ENCODE measurements at places on chromosomes 1 and 21.

GRCh38 chr21:25904044-25904695 is 169.4 kb downstream of the GABPA start:
- no peak for DNase-seq
- no peak overlapping the region for H3K27ac ChIP-seq
- H3K4me1 ChIP-seq, result no peaks in the 10 kb centered on the region
- no peak overlapping the region for H3K4me3 ChIP-seq
- no peaks in the 10 kb centered on the region for H3K27me3 ChIP-seq
- no peaks in the 10 kb centered on the region for H3K36me3 ChIP-seq

- no peak for DNase-seq
- no peak overlapping the region for H3K4me3 ChIP-seq
- H3K36me3 ChIP-seq, result no peaks in the 10 kb centered on the region
- H3K4me1 ChIP-seq, result no peaks in the 10 kb centered on the region
Measured at GRCh38 chr1:73980324-73981040, 217.5 kb downstream of the LRRIQ3 start.

DNA sequence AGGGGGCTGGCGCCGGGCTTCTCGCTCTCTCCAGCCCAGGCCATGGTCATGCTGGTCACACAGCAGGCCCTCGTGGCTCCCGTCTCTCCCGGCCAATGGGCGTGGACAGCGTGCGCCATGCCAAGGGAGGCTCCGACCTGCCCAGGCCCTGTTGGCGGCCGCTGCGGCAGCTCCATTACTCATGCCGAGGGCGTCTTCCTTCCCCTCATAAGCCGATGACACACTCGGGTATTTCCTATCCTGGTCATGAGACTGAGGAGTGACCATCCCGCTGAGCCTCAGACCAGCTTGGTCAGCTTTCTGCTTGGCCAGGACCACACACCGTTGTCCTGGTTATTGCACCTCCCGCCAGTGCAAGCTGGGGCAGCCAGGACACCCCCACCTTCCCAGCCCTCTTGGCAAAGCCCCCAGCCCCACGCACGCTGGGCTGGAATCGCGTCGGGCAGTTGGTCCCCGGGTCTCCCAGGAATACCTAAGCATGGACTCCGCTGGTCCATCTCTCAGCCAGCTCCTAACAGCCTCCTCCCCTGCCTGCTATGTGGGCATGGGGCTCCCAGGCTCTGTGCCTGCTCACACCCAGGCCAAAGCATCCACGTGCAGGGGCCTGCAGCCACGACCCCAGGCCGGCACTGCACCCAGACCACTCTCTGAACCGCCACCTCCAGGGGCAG is 49.8 kb downstream of the ARHGEF16 start:
- no peak for DNase-seq
- H3K36me3 ChIP-seq, result peaks cover 20% of the 10 kb centered on the region
- H3K4me1 ChIP-seq, result no peaks in the 10 kb centered on the region
- no peak overlapping the region for H3K4me3 ChIP-seq

DNA sequence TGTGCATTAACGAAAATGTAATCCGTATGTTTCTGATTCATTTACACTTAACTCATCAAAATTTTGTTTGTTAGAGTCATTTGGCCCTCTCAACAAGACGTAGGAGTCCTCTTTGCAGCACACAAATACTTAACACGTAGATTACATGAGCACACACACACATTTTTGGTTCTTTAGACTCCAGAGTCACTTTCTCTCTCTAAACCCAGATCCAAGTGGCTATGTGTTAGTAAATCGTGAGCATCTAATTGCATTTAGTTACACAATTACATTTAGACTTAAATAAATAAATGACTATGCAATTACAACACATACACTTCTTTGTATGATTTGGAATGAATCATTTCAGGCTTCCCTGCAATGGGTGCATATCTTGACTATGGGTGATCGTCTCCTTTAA is 109.0 kb upstream of the GREM2 start:
- H3K27ac ChIP-seq, result no peak overlapping the region
- H3K4me1 ChIP-seq, result no peaks in the 10 kb centered on the region
- DNase-seq, result no peak
- no peak overlapping the region for H3K4me3 ChIP-seq
- H3K36me3 ChIP-seq, result no peaks in the 10 kb centered on the region

DNA sequence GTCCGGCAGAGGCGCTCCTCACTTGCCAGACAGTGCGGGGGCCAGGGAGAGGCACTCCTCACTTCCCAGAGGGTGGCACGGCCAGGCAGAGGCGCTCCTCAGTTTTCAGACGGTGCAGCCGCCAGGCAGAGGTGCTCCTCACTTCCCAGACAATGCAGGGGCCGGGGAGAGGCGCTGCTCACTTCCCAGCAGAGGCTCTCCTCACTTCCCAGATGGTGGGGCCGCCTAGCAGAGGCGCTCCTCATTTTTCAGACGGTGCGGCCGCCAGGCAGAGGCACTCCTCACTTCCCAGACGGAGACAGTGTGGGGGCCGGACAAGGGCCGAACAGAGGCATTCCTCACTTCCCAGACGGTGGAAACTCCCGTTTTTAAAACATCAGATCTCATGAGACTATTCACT is 238.4 kb upstream of the CACYBP start:
- no peaks in the 10 kb centered on the region for H3K4me1 ChIP-seq
- H3K27ac ChIP-seq, result no peak overlapping the region
- no peak for DNase-seq
- H3K36me3 ChIP-seq, result no peaks in the 10 kb centered on the region

DNA sequence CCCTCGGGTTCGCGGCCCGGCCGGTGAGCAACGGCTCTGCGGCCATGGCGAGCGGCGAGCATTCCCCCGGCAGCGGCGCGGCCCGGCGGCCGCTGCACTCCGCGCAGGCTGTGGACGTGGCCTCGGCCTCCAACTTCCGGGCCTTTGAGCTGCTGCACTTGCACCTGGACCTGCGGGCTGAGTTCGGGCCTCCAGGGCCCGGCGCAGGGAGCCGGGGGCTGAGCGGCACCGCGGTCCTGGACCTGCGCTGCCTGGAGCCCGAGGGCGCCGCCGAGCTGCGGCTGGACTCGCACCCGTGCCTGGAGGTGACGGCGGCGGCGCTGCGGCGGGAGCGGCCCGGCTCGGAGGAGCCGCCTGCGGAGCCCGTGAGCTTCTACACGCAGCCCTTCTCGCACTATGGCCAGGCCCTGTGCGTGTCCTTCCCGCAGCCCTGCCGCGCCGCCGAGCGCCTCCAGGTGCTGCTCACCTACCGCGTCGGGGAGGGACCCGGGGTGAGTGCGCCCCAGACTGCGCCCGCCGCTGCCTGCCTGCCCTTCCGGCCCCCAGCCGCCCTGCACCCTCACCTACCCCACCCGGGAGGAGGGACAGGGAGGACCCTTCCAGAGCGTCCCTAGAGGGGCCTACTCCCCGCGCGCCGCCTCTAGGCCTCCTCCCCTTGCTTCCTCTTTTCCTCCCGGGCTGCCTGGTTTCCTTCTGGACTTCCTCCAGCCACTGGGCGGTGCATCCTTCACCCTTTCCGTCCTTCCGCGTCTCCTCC is at the start of gene RNPEP:
Gene RNPEP (plus strand): TSS at position 26 of the 757 bp plus-strand sequence. CDS start 19 bp downstream, at position 45.
- DNase-seq, result peak; percentile 38
- no peaks in the 10 kb centered on the region for H3K27me3 ChIP-seq
- H3K27ac ChIP-seq, result peak within 1 kb of the TSS; percentile 70
- H3K4me1 ChIP-seq, result peaks cover 5% of the 10 kb centered on the region

DNA sequence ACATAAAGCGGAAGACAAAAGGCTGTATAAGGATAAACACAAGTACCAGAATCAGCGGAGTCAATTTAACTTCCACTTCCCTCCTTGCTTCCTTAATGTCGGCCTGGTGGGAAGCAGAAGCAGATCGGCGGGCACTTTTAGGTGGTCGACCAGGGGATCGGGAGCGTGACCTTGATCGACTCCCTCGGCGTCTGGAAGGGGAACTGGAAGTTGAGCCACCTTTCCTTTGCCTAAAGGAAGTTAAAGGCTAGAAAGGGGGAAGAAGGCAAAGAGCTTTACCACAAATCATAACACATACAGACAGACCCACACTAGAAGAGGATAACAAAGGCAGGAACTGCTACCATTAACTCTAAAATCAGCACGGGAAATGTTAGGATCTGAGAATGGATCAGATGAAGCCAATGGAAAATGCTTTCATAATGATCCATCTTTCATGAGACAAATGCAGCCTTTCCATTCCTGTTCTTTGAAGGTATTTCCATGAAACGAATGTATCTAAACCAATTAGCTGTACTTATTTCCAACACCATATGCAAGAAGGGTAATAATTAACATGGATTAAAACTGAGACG is 5.7 kb downstream of the LBR start:
- peaks cover 39% of the 10 kb centered on the region for H3K36me3 ChIP-seq
- H3K27ac ChIP-seq, result no peak overlapping the region
- H3K27me3 ChIP-seq, result no peaks in the 10 kb centered on the region
- peaks cover 15% of the 10 kb centered on the region for H3K4me1 ChIP-seq
- H3K4me3 ChIP-seq, result no peak overlapping the region
- no peak for DNase-seq

DNA sequence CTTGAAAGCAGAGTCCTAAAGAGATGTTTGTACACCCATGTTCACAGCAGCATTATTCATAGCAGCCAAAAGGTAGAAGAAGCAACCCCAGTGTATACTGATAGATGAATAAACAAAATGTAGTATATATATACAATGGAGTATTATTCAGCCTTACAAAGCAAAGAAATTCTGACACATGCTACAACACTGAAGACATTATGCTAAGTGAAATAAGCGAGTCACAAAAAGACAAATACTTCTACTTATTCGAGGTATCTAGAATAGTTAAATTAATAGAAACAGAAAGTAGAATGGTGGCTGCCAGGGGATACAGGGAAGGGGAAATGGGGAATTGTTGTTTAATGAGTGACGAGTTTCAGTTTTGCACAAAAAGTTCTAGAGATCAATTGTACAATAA is 23.5 kb downstream of the COP1 start:
- no peaks in the 10 kb centered on the region for H3K4me1 ChIP-seq
- no peak for DNase-seq
- H3K4me3 ChIP-seq, result no peak overlapping the region
- no peak overlapping the region for H3K27ac ChIP-seq

GRCh38 chr1:33433509-33434362 is 2.8 kb upstream of the PHC2 start:
- no peak overlapping the region for H3K4me3 ChIP-seq
- H3K27me3 ChIP-seq, result no peaks in the 10 kb centered on the region
- peaks cover 7% of the 10 kb centered on the region for H3K4me1 ChIP-seq

DNA sequence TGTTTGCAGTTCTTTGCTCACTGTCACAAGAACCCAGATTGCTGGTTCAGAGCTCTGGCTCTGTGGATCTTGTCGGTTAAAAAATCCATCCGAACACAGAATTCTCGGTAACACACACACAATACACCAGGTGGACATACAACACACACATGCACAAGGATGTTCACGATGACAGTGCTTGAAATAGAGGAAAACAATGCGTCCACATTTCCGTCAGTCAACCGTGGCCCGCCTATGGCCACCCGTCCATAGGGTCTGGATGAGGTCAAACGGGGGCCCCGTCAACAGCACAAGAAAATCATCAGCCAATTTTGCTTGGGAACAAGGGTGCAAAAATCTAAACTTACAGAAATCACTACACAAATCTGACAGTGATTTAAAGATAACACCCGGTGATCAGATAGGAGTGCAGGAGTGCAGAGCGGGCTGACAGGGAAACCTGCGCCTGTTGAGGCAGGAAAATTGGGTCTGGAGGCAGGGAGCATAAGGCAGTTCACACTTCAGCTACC is 50.4 kb upstream of the SLC19A1 start:
- peaks cover 26% of the 10 kb centered on the region for H3K4me1 ChIP-seq
- no peaks in the 10 kb centered on the region for H3K27me3 ChIP-seq
- H3K27ac ChIP-seq, result peak overlapping the region; percentile 55
- no peaks in the 10 kb centered on the region for H3K36me3 ChIP-seq
- no peak overlapping the region for H3K4me3 ChIP-seq

DNA sequence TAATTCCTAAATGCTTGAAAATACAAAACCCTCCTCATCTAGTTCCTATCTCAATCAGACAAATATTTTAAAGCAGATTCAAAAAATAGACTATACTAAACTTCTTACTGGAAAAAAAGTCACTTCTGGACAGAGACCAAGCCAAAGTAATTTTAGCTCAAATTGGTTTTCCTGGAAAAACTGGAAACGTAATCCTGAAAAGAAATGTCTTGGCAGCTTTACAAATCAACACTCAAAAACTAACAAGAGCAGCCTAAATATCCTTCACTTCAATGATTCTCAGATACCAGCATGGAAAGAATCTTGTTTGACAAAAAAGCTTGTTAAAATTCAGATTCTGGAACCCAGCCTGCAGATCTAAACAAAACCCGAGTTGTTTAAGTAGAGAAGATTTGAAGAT is 9.1 kb upstream of the GPR88 start:
- H3K36me3 ChIP-seq, result no peaks in the 10 kb centered on the region
- no peak overlapping the region for H3K27ac ChIP-seq
- H3K4me3 ChIP-seq, result no peak overlapping the region
- H3K27me3 ChIP-seq, result no peaks in the 10 kb centered on the region

GRCh38 chr1:56286956-56287355 is 292.4 kb downstream of the PLPP3 start:
- no peak overlapping the region for H3K27ac ChIP-seq
- H3K36me3 ChIP-seq, result no peaks in the 10 kb centered on the region
- H3K4me1 ChIP-seq, result no peaks in the 10 kb centered on the region
- no peak for DNase-seq
- H3K27me3 ChIP-seq, result no peaks in the 10 kb centered on the region
- H3K4me3 ChIP-seq, result no peak overlapping the region

DNA sequence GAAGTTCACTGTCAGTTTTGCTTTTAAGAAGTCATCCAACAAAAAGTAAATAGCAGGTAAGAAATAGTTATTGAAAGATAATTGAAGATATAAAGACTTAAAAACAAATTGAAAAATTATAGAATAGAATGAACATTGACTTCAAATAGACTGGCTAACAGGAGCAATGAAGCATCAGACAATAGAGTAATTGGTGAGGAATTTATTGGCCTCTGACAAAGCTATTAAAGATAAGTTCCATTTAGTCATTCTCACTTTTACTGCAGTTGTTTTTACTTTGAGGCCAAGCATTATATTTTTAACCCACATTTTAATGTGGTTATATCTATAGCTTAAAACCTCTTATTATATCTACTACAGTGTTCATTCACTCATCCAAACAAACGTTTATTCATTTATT is 228.8 kb upstream of the ADGRL2 start:
- H3K4me3 ChIP-seq, result no peak overlapping the region
- DNase-seq, result no peak
- H3K27ac ChIP-seq, result no peak overlapping the region
- no peaks in the 10 kb centered on the region for H3K27me3 ChIP-seq
- H3K4me1 ChIP-seq, result no peaks in the 10 kb centered on the region
- no peaks in the 10 kb centered on the region for H3K36me3 ChIP-seq

GRCh38 chr1:111193712-111194480 is 6.5 kb downstream of the DENND2D start:
- peaks cover 80% of the 10 kb centered on the region for H3K4me1 ChIP-seq
- no peak for DNase-seq
- H3K27me3 ChIP-seq, result no peaks in the 10 kb centered on the region
- peak overlapping the region; percentile 92 for H3K27ac ChIP-seq

- no peaks in the 10 kb centered on the region for H3K4me1 ChIP-seq
- H3K27ac ChIP-seq, result no peak overlapping the region
- no peaks in the 10 kb centered on the region for H3K27me3 ChIP-seq
- no peak overlapping the region for H3K4me3 ChIP-seq
- DNase-seq, result no peak
Measured at GRCh38 chr1:193677874-193678273, 491.5 kb upstream of the B3GALT2 start.

GRCh38 chr1:73644198-73644597 is 553.8 kb downstream of the LRRIQ3 start:
- H3K36me3 ChIP-seq, result no peaks in the 10 kb centered on the region
- H3K4me1 ChIP-seq, result no peaks in the 10 kb centered on the region
- H3K27me3 ChIP-seq, result no peaks in the 10 kb centered on the region
- H3K4me3 ChIP-seq, result no peak overlapping the region
- no peak for DNase-seq

GRCh38 chr1:48200166-48200900 is 22.2 kb upstream of the SLC5A9 start:
- DNase-seq, result no peak
- H3K27ac ChIP-seq, result no peak overlapping the region
- H3K4me3 ChIP-seq, result no peak overlapping the region
- no peaks in the 10 kb centered on the region for H3K36me3 ChIP-seq
